ENCODE measurements at places on chromosomes 16 and 17.

DNA sequence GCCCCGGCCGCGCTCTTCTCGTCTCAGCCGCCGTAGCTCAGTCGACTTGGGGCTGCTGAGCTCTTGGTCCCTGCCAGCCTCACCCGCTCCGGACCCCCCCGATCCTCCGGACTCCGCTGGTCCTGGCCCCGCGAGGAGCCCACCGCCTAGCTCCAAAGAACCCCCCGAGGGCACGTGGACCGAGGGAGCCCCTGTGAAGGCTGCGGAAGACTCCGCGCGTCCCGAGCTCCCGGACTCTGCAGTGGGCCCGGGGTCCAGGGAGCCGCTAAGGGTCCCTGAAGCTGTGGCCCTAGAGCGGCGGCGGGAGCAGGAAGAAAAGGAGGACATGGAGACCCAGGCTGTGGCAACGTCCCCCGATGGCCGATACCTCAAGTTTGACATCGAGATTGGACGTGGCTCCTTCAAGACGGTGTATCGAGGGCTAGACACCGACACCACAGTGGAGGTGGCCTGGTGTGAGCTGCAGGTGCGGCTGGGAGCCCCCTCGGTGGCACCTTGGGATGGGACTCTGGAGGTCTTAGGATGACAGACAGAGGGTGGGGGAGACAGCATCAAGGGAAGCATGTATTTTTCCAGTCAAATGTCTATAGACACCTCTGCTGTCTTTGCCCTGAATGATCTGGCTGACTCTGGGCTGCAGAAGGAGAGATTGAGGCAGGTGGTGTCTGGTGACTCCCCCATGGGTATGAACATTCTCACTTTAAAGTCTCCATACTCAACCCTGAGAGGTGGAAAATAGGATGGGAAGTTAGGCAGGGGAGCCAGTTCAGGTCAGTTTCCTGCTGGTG, 635 bp downstream of the WNK4 start:
- no peak for DNase-seq

DNA sequence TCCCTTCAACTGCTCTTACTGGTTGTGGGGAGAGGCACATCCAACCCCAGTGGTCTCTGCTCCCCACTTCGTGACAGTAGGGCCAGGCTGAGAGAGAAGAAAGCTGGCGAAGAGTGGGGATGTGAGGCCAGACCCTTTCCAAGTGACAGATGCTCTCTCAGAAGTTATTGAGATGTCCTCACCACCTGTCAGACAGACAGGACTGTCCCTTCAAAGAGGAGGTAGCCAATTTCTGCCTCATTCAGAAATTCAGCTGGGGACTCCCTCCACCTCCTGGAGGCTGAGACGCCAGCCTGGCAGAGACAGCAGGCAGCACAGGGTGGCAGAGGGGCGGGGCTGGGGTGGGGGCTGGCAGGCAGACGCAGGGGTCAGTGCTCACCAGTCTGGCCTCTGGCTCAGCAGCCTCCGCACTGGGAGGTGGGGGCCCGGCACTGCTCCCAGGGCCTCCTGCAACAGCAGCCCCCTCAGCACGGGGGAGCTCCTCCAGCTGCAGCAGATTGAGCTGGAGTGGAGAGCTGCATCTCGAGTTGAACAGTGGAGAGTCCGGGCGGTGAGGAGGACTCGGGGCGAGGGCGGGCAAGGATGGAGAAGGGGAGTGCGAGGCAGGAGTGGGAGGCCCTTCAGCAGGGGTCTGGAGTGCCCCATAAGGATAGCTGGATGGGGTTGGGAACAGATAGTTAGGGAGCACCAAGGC, 9.2 kb downstream of the PER1 start:
- no peak for DNase-seq

GRCh38 chr16:61862221-61863155, 173.8 kb downstream of the CDH8 start:
- DNase-seq: no peak

DNA sequence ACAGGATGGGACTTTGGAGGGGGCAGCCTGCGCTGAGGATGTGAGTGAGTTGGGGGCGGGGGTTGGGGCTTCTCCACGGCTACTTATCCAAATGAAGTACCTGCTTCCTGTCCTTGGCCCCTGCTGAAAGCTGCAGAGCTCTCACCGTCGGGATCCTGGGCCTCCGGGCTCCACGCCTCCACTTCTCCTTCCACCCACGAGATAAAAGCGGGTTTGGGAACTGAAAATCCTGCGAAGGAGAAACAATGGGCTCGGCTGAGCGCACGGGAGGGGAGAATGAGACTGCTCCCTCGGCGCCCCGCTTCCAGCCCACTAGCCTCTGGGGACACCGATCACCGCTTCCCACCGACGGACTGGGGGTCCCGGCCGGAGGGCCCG, 486 bp downstream of the ZNF785 start:
- DNase-seq: no peak

DNA sequence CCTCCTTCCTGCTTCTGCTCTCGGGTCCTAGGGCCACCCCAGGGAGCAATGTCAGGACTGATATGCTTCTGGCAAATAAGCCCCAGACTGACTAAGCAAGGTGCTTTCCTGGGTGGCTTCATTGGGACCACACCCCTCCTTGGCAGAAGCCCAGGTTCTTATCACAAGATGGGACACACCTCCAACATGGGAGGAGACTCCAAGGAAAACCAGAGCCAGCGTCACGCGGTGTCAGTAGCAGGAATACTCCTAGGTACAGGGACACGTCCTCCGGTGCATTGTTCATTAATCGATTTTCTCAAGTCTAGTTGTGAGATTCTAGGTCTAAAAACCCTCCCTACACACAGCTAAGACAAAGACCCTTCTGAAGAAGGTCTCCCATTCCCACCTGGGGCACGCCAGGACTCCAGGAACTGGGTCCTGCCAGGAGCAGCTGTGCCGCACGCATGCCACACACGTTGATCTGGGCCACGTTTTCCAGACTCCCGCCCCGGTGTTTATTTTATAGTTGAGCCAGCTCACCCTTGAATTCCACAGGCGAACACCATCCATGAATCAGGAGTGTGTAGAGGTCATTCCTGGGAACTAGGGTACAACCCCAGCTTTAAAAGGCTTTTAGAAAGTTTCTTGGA, 30.8 kb downstream of the FA2H start:
- no peak for DNase-seq

DNA sequence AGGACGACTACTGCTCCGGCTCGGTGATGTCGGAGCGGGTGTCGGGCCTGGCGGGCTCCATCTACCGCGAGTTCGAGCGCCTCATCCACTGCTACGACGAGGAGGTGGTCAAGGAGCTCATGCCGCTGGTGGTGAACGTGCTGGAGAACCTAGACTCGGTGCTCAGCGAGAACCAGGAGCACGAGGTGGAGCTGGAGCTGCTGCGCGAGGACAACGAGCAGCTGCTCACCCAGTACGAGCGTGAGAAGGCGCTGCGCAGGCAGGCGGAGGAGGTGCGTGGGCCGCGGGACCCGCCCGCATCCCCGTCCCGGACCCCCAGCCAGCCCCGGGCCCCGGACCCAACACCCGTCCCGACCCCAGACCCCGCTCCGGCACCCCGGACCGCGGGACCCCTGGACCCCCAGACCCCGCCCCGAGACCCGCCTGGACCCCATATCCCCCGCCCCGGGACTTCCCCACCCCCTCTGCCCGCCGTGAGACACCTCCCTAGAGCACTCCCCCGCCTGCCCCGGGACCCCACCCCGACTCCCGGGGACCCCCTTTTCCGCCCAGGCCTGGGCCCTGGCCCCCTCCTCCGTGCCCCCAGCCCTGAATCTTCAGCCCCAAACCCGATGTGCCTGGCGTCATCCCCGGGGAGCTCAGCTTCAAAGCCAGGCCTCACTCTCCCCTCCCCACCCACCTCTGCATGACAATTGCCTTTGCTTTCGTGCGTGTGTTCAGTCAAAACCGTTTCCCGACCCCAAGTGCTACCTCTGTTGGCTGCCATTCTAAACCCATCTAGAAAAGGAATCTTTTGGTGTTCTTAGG, 594 bp downstream of the MAPK8IP3 start:
- peak; percentile 53 for DNase-seq

DNA sequence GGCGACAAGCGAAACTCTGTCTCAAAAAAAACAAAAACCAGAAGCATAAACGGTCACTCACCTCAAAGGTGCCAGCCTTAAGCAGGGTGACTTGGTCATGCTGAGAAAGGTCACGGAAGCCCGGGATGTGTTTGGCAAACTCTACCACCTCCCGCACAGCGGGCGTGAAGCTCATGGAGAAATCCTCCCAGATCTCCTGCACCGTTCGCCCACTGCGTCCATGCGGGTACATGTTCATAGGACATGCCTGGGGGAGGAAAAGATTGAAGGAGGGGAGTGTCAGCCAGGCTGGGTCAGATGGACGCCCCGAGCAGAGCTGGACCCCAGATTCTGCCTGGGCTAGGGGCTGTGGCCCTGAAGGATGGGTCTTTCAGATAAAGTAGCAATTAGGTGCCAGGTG, 5.5 kb downstream of the NR1D1 start:
- no peak for DNase-seq

- DNase-seq: no peak
Measured at GRCh38 chr17:35584061-35584460, 3.1 kb upstream of the AP2B1 start.

DNA sequence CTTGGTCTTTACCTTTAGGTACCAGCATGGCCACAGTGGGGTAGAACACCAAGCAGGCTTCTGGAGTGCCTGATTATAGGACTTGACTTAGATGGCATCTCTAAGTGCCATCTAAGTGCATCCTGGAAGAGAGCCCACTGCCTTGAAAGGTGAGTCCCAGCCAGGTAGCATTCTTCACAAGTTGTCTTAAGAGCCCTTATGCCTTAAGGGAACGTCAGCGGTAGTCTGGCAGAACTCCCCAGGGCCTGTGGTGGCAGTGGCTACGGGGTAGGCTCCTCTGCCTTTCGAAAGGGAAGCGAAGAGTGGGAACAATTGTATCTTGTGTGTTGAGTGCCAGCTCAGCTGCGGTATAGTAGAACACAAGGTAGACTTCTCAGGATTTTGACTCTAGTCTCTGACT, 549.0 kb downstream of the HS3ST4 start:
- DNase-seq: no peak

GRCh38 chr16:11049396-11050059, 105.2 kb downstream of the CLEC16A start:
- no peak for DNase-seq

DNA sequence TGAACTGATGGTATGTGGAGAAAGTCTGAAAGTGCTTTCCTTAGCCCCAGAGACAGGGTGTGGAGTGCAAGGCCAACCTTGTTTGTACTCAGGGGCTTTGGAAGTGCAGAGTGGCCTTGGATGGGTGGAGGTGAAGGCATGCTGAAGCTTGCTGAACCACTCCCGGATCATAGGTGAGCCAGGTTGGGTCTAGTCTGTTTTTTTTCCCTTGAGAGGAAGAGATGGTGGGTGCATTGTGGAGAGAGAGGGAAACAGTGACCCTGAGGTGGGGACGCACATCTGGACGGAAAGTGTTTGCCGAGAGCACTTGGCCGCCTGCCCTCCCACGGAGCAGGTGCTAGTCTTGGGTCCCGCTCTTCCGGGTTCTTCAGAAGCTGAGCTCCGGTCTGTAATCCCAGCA, 12.5 kb downstream of the ABAT start:
- no peak for DNase-seq

DNA sequence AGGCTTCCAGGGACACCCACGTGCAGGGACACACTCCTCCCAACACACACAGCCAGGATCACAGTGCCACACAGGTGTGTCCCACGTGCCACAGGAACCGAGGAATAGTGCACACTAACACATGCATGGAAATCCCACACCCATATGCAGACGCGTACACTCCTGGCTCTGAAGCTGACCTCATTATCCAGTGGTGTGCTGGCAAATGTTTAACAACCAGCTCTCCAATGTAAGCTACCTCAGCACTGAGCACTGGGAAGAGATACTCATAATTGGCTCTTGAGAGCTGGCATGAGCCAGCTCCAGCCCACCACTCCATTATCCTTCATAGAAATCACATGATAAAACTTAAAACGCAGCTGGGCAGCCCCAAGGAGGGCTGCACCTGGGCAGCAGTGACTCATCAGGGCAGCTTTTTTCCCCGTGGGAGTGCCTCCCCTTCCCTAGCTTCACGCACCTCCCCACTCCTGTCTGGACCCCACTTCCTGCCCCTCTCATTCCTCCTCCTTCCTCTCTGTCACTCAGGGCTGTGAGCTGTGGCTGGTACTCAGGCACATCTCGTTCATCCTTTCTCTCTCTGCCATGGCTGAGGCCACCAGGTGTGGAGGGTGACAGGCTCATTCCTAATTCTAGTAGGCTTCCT, 14.9 kb upstream of the TBX21 start:
- DNase-seq: peak; percentile 63

DNA sequence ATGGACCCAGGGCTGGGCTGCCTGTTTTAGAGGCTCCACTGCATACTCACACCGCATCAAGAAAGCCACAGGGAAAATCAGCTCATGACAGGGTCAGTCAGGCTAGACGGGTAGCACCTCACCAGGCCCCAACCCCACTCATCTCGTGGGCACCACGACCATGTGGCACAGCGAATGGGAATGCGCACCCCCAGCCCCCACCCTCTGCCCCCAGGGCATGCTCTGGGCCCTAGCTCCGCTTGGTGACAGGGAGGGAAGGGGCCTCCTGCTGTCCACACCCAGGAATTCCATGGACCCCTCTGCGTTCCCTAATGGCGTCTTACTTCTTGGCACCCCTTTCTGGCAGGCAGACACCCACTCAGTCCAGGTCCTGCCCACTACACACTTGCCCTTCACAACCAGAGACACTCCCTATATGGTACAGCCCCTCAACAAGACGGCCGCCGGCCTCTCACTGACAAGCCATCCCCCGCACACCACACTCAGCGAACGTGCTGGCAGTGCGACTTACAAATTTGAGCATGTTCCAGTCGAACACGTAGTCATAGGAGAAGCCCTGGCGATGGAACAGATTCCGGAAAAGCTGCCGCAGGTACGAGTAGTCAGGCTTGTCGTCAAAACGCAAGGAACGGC, 22.1 kb downstream of the SLC16A3 start:
- no peak for DNase-seq

DNA sequence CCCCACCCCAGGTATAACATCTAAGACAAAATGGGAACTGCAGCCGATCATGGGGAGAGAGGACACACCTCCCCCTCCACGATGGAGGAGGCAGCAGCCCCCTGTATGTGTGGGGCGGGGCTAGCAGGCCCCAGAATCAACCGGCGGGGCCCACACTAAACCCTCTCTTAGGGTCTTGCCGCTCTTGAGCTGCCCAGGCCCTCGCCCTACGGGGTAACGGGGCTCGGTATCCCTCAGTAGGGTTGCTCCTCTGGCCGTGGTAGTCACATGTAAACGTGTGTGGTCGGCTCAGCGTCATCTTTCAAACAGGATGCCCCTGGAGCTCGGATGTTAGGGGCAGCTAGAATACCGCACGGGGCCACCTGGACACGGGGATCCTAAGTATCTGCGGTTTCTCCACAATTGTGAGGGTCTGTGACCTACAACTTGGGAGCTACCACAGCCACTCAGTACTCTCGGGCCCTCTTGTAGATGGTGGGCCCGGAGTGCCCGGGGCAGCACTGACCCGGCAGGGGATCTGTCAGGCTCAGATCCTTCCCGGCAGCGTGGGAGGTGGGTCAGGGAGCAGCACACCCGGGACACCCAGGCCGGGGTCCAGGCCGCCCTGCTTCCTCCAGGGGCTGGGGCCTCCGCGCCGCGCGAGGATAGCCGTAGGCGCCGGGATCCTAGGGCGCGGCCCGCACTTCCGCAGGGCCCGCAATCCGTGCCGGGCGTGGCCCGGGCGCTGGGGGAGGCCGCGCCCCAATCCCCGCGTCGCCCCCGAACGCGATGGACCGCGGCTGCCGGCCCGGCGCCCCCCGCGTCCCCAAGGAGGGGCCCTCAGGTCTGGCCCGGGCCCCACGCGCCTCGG, 781 bp downstream of the ARHGDIA start:
- DNase-seq: peak; percentile 33

GRCh38 chr17:15092762-15093161, 172.4 kb downstream of the PMP22 start:
- DNase-seq: no peak

All from activated CD4-positive, alpha-beta T cell treated with anti-CD3 and anti-CD28 coated beads for 4 hours (primary cell).